A549 treated with dexamethasone at 1 μM for 4 hours (cell line): ENCODE measurements at places on chromosomes 3 and 15. TPM values are rescaled to one million over a fixed set of nuclear protein-coding genes. Genes with fewer than 3 reads are reported as not detected.

LRRC34 gene
- not detected in 5 replicates for total RNA-seq

MEGF11 gene
- 0.08 to 0.61 TPM (median 0.47 TPM) in 5 replicates for total RNA-seq

PSMD6 gene
- total RNA-seq = 76.7 to 87.8 TPM (median 79.7 TPM) in 5 replicates

ZMYND10 gene
- total RNA-seq = 0.71 to 1.3 TPM (median 1.0 TPM) in 5 replicates

KLF15 gene
- total RNA-seq = 1.0 to 1.7 TPM (median 1.2 TPM) in 5 replicates

IGDCC3 gene
- total RNA-seq = 0.06 to 0.22 TPM (median 0.19 TPM) in 5 replicates

KLHL40 gene
- total RNA-seq = not detected in 5 replicates

SNTN gene
- not detected in 5 replicates for total RNA-seq

CLRN1 gene
- total RNA-seq = not detected in 5 replicates

UBA7 gene
- 0.25 to 0.72 TPM (median 0.26 TPM) in 5 replicates for total RNA-seq

FOXL2NB gene
- total RNA-seq = 0.56 to 1.8 TPM (median 1.2 TPM) in 5 replicates

ACTRT3 gene
- 2.8 to 3.5 TPM (median 3.3 TPM) in 5 replicates for total RNA-seq

RPL14 gene
- 644 to 754 TPM (median 665 TPM) in 5 replicates for total RNA-seq

AMIGO3 gene
- 0.09 to 0.83 TPM (median 0.49 TPM) in 5 replicates for total RNA-seq

PDE8A gene
- total RNA-seq = 20.3 to 30.4 TPM (median 26.4 TPM) in 5 replicates

EEF1AKMT4 gene
- 8.6 to 11.5 TPM (median 10.0 TPM) in 5 replicates for total RNA-seq

PAQR9 gene
- 1.8 to 2.5 TPM (median 2.0 TPM) in 5 replicates for total RNA-seq

OXNAD1 gene
- total RNA-seq = 7.8 to 10.2 TPM (median 9.5 TPM) in 5 replicates

CCK gene
- total RNA-seq = 1.6 to 2.6 TPM (median 1.7 TPM) in 5 replicates

ZBTB47 gene
- total RNA-seq = 4.8 to 7.0 TPM (median 5.8 TPM) in 5 replicates

ECE2 gene
- not detected in 5 replicates for total RNA-seq

PLA2G4D gene
- not detected in 5 replicates for total RNA-seq

RFT1 gene
- 16.5 to 29.2 TPM (median 27.6 TPM) in 5 replicates for total RNA-seq

HIGD2B gene
- 0.10 TPM in 1 of 5 replicates, not detected in the others for total RNA-seq

SCAANT1 gene
- total RNA-seq = not detected in 5 replicates

RASGRP1 gene
- 0.28 to 0.46 TPM (median 0.35 TPM) in 5 replicates for total RNA-seq

CMTM8 gene
- total RNA-seq = 8.4 to 15.1 TPM (median 12.8 TPM) in 5 replicates

MYO5C gene
- 4.4 to 7.6 TPM (median 7.3 TPM) in 5 replicates for total RNA-seq

CYP19A1 gene
- 0.19 to 0.71 TPM (median 0.30 TPM) in 5 replicates for total RNA-seq

RYR3 gene
- total RNA-seq = 0.05 to 0.12 TPM (median 0.07 TPM) in 4 of 5 replicates, not detected in the other

NR1I2 gene
- total RNA-seq = not detected in 5 replicates

LRRC2 gene
- total RNA-seq = not detected in 5 replicates

PDIA5 gene
- 29.1 to 34.4 TPM (median 30.9 TPM) in 5 replicates for total RNA-seq

UNC45A gene
- total RNA-seq = 45.3 to 62.6 TPM (median 58.8 TPM) in 5 replicates

ROBO1 gene
- 13.5 to 24.0 TPM (median 20.8 TPM) in 5 replicates for total RNA-seq
